ENCODE measurements at places on chromosomes 4 and X.
A peak's percentile ranks its signal among the peaks of the same experiment; 100 is the strongest.

DNA sequence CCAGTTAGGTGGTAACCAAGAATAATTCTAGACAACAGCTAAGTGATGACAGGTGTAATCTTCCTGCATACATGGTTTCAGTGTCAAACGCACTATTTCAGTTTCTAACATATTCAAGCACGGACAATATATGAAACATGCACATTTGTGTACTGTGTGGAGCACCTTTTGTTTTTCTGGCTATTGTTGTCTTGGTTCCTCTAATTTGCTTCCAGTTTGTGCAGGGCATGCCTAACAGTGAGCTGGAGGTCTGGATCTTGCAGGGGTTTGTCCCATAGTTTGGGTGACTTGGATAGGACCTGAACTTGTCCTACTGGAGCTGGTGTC is 70.5 kb upstream of the TBC1D9 start:
- no peak for DNase-seq

GRCh38 chr4:13558881-13559280 is 14.6 kb upstream of the NKX3-2 start:
- DNase-seq = no peak

DNA sequence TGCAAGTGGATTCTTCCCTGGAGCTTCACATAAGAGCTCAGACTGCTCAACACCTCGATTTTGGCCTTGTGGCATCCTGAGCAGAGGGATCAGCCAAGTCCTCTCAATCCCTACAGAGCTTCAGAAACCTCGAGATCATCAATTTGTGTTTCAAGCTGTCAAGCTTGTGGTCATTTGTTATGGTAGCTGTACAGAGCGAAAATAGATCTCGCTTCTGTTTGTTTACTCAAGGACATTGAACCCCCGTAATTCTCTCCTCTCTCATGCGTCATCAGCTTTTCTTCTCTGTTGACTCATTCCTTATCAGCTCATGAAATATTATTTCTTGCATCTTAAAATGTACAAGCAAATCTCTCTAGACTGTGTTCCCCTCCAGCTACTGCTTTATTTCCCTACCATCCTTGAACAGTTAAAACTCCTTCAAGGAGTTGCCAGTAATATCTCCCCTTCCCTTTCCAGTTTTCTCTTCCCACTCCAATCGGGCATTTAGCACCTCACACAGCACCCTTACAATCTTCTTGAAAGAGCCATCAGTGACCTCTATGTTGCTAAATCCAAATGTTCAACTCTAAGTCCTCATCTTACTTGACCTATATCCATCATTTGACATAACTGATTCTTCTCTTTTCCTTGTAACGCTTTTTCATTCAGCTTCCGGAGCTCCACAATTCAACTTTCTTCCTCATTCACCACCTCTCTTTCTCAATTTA is 106.2 kb upstream of the FAT1 start:
- peak; percentile 54 for DNase-seq

DNA sequence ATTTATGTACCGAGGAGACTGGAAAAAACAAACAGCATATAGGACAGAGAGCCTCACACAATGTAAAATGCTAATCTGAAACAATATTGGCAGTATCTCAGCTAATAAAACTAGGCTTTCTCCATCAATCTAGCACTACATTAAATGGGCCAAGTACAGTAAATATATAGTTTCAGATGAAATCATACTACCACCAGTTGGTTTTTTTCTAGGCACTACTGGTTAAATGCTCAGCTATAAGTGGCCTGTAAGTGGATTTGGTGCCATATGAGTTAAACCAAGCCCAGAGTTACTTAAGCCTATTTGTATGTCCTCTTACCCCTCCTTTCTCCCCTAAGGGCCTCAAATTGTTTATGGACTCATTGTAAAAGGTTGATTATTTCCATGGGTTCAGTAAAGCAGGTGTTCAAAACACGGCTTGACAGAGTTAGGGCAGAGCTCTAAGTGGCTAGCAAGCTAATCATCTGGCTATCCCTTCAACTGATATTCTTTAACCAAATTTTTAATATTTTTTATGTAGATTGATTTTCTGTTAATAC is 57.5 kb downstream of the FAM13A start:
- no peak for DNase-seq

GRCh38 chr4:74044677-74045076 is 6.2 kb upstream of the CXCL3 start:
- DNase-seq = no peak

- peak; percentile 44 for DNase-seq
These were observed 171.9 kb downstream of the DKK2 start for GRCh38 chr4:106864231-106864630.

DNA sequence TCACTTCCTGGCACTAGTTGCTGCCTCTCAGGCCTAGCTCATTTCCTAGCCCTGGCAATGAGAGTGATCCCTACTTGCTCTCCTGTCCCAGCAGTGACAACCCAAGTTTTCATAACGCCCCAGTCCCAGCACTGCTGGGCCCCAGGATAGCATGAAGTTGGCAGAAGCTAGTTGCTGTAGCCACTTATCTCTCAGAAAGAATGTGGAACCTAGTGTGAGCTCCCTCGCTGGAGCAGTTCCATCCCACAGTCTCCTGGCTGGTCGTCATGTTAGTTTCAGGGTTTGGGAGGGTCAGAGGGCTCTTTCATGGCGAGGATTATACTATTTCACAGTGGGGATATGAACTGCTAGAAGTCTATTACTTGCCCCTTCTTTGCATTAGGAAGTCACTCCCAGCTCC is 5.1 kb downstream of the PF4 start:
- no peak for DNase-seq

- no peak for DNase-seq
These were observed 15.6 kb downstream of the SCARB2 start for GRCh38 chr4:76197971-76198410.

DNA sequence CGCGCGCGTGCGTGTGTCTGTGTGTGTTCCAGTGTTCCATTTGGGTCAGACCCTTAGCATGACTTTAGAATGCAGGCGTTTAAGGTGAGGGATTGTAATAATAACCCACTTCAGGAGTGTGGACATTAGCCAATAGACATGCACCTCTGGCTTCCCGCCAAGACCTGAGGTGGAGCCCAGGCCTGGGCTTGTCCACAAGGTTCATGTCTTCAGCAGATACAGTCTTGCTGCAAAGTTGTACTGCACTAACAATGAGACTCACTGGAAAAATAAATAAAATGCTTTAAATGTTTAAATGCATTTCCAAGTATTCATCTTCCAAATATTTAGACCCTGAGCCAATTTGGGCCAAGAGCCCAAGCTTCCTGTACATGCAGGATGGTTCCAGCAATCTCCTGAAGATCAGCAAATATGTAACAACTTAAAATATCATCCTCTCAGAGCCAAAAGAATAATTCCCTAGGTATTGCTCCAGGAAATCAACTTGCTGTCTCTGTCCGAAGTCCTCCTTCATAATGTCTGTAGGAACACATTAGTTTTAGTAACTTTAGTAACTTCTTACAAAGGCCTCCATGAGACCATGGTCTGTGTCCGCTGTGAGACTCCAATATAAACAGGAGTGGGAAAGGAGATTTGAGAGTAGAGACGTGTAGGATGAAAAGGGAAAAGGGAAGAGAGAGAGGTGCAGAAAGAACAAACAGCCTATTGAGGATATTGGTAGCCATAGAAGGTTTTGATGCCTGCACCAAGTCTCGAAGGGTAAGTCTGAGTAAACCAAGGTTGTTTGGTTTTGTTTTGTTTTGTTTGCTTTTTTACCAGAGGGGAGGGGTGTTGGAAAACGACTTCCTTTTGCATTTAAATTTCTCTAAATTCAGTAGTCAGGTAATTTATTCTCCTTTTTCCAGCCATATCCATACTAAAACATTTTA is 98.5 kb upstream of the KLF3 start:
- no peak for DNase-seq
